Right lobe of liver (tissue), 6 donors: ENCODE measurements at places on chromosomes 11 and 22.
A peak's percentile ranks its signal among the peaks of the same experiment; 100 is the strongest.

DNA sequence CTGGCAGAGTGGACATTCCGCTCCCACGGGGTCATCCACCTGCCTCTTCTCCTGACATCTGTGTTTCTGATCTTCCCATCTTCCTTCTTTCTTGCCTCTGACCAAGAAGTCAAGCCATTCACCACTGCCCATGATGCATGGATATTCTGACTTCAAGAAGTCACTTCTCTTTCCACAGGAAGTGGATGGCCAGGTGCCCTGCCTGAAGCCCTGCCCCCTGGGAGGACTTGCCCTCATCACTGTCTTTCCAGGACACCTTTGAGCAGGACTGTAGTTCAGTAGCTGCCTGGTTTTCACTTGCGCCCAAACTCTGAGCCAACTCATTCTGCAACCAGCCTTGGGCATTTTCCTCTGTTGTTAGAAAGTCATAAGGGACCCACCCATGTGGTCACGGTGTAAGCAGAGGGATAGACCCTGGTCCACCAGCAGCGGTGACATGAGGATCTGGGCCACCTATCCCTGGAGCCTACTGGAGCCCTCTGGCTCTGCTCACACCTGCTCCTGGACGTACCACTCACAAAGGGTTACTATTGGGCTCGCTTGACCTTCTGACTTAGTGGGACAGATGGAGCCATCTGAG lies 6.9 kb downstream of the CYTH4 start:
- DNase-seq: no peak

DNA sequence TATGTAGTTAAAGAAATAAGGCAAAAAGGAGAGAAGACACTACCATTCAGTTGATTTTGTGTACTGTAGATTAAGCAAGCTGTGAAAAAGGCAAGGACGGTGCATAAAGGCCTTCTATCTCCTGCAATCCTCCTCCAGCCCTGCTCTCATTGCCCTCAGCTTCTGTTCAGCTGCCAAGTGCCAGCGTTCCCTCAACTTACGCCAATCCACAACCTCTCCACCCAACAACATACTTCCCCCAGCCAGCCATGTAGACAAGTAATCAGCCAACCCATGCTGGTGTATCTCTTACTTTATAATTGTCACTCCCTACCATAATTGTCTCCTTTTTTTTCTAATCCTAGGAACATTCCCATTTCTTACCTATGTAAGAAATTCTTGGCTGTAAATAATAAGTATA lies 30.1 kb upstream of the ANO5 start:
- DNase-seq: no peak

DNA sequence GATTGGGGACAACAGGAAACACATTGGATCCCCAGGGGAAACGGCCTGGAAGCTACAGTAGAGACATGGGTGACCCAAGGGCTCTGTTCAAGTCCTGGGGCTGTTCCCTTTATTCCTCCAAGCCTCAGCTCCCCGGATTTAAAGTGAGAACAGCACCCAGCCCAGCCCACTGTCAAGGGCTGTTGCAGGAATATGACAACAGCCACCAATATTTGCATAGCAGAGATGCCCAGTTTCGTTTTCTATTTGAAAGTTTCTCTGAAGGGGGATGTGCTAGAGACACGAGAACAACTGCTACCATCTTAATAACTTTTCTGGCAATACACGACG lies 81.1 kb upstream of the WNT7B start:
- DNase-seq: peak; percentile 50

GRCh38 chr11:46248289-46249102 lies 29.0 kb upstream of the CREB3L1 start:
- no peak for DNase-seq

DNA sequence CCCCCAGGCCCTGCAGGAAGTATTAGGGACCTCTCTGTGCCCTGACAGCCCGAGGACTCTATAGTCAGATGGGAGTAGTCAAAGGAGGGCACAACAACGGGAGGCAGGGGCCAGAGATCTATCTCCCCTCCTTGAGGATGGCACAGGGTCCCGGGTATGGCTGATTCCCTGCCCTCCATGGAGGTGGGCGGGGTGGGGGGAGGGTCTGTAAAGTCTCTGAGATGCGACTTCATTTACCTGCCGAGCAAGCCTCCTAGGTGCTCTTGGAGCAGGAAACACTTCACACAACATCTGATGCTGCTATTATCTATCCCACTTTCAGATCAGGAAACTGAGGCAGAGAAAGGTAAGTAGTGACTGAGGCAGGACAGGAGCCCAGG lies 769 bp upstream of the CDC42EP1 start:
- DNase-seq: no peak

GRCh38 chr22:21940521-21940920 lies 12.1 kb downstream of the PPM1F start:
- DNase-seq: no peak

- no peak for DNase-seq
These were observed 60.2 kb upstream of the EMID1 start for GRCh38 chr22:29145321-29146072.

DNA sequence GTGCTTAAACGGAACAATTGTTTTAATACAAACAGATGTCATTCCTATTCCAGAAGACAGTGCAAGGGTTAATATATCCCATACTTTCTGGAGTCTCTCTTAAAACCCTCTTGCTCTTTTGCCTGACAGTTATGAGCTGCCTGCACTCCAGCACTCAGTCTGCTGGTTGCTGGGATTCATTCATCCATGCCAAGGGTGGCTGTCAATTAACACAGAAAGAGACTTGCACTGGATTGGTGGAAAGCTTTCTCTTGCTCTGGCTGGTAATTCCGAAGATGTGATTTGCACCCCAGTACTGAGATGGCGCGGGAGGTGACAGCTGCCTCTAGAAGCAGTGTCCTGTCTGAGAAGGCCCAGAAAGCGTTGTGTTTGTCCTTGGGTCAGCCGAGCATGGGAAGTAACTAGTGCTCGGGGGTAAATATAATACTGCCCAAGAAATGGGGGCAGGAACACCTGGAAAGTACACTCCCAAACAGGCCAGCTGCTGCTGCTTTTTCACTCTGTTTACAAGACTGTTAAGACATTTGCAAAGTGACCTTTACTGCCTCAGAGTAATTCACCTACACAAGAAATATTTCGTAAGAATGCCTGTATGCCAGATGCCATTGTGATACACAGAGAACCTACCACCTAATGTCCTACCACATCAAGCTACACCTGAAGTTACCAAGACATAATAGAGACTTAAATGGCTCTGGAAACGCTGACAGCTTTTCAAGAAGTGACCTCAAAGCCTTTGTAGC lies 20.5 kb downstream of the SCUBE2 start:
- no peak for DNase-seq

- DNase-seq: no peak
These were observed 47.3 kb upstream of the TSKU start for GRCh38 chr11:76735841-76736240.

- no peak for DNase-seq
These were observed 531 bp downstream of the GRIK4 start for GRCh38 chr11:120511820-120512738.

- DNase-seq: no peak
These were observed 474.4 kb downstream of the BRD1 start for GRCh38 chr22:49353235-49353634.

- DNase-seq: no peak
These were observed 86.5 kb downstream of the MYEOV start for GRCh38 chr11:69380451-69380901.

- no peak for DNase-seq
These were observed 24.6 kb downstream of the VWCE start for GRCh38 chr11:61270354-61271076.

DNA sequence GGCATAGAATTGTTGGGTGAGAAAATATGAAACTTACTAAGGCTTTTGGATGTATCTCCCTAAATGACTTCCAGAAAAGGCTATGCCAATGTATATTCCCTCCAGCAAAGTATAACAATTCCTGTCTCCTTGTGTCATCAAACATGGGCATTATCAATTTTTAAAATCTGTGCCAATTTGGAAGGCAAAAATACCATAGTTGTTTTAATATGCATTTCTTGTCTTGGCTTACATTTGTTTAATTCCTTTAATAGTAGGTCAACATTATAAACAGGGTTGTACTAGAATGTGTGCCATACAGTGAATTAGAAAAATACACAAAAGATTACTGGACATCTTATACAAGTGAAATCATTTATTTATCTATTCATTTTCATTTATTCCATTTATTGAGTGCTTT lies 41.6 kb downstream of the DCUN1D5 start:
- no peak for DNase-seq

DNA sequence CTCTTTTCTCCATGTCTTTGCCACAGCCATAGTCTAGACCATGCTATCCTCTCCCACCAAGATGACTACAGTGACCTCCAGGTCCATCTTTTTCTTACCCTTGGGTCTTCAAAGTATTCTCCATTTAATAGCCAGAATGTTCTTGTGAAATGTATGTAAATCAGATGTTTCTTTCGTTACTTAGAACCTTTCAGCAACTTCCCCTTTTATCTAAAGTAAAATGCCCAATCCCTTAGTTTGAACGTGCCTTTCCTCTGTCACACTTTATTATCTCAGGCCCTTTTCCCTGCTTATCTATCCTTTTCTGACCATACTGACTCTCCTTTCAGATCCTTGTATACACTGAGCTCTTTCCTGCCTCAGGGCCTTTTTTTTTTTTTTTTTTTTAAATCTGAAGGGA lies 17.9 kb downstream of the RBM4B start:
- DNase-seq: no peak

GRCh38 chr11:99066618-99067317 lies 46.0 kb downstream of the CNTN5 start:
- no peak for DNase-seq

DNA sequence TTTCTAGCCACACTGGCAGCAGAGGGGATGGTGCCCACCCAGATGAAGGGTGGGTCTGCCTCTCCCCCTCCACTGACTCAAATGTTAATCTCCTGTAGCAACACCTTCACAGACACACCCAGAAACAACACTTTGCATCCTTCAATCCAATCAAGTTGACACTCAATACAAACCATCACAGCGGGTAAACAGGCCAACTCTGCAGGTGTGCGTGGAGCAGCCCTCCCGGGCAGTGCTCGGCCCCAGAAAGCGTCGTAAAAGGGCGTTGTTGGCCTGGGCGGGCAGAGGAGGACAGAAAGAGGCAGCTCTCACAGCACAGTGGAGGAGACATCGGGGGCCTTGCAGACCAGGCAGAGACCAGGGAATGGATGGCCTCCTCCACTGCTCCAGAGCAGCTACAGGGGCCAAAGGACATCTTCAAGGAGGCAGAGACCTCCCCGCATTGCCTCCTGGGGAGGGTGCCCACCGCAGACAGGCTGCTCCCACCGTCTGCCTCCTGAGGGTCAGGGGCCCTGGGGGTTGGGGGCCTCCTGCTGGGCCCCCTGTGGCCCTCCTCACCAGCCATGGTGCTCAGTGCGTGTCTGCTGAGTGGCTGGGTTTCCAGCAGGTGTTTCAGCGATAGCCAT lies 56.1 kb upstream of the FADD start:
- no peak for DNase-seq

- no peak for DNase-seq
These were observed 7.8 kb upstream of the VSTM5 start for GRCh38 chr11:93858121-93858775.

DNA sequence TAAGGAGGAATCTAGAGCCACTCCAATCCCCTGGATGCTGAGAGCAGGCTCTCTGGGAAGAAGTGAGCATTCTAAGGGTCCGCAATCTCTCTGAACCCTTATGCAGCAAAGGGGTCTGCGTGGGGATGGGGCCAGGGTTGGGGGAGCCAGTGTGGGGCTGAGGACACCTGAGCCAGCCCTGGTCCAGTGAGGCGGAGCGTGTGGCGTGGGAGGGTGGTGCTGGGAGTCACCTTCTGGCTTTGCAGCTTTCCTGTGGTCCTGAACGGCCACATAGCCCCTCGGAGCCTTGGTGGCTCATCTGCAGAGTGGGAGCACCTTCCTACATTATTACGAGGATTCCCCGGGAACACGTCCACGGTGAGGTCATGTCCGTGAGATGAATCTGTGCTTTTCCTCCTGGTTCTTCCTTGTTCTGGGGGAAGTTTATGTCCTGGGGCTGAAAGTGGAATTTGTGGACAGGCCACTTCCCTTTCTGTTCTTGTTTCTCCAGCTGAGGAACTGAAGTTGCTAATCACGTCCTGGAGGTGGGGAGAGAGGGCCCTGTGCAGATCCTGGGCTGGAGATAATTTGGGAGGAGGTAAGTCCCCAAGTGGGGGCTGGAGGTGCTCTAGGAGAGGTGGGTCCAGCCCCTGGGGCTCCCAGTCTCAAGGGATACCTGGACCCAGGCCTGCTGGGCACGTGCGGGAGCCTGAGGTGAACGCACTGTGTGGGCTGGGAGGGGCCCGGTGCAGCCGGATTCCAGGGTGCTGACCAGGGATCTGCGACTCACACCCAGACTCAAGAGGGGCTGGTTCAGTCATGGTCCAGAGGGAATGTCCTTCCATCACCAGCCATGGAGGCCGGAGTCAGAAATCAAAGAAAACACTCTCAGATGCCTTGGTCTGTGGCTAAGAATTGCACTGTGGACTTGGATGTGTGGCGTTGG lies 6.1 kb downstream of the MRGPRE start:
- DNase-seq: no peak

GRCh38 chr11:65429724-65430405 lies 7.3 kb downstream of the NEAT1 start:
- peak; percentile 89 for DNase-seq

- no peak for DNase-seq
These were observed 9.9 kb upstream of the CASP12 start for GRCh38 chr11:104908186-104908531.

DNA sequence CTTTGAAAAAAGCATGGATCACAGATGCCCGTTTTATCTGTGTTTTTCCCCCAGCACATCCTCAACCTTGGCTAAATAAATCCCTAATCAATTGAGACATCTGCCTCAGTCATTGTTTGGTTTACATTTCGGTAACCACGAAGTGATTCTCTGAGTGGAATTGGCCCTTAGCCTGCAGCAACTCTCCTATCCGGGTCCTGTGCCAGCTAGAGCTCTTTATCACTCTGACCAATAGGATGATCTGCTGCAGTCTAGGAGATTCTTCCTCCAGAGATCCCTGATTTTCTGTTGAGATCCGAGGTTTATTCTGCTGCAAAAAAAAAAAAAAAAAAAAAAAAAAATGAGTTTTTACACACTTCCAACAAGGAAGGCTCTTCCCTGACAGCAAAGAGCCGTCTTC lies 137.3 kb downstream of the KCNA4 start:
- DNase-seq: no peak

GRCh38 chr11:108938604-108939003 lies 273.7 kb downstream of the DDX10 start:
- no peak for DNase-seq

DNA sequence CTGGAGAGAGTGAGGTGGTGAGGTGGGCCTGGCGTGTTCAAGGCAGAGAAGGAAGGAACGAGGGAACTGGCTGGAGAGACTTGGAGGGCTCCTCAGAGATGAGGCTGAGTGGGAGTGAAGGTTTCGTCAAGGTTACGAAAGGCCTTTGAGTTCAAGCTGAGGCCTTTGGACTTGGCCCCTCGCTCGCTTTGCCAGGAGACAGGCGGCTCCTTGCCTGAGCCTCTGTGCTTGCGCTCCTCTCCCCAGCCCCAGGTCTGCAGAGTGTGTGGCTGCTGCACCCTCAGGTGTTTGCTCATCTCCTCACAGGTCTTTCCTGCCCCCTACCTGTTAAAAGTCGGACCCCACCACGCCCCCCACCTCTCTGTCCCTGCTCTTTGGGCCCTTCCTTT lies 91.6 kb downstream of the ATXN10 start:
- no peak for DNase-seq

- no peak for DNase-seq
These were observed 185.6 kb upstream of the TENM4 start for GRCh38 chr11:79626135-79627075.

GRCh38 chr11:11982975-11983374 lies 25.5 kb downstream of the DKK3 start:
- DNase-seq: no peak
